ENCODE measurements at places on chromosomes 2 and 18.

- no peak for DNase-seq
Measured at GRCh38 chr18:76621782-76622495, 126.9 kb upstream of the ZNF516 start.

DNA sequence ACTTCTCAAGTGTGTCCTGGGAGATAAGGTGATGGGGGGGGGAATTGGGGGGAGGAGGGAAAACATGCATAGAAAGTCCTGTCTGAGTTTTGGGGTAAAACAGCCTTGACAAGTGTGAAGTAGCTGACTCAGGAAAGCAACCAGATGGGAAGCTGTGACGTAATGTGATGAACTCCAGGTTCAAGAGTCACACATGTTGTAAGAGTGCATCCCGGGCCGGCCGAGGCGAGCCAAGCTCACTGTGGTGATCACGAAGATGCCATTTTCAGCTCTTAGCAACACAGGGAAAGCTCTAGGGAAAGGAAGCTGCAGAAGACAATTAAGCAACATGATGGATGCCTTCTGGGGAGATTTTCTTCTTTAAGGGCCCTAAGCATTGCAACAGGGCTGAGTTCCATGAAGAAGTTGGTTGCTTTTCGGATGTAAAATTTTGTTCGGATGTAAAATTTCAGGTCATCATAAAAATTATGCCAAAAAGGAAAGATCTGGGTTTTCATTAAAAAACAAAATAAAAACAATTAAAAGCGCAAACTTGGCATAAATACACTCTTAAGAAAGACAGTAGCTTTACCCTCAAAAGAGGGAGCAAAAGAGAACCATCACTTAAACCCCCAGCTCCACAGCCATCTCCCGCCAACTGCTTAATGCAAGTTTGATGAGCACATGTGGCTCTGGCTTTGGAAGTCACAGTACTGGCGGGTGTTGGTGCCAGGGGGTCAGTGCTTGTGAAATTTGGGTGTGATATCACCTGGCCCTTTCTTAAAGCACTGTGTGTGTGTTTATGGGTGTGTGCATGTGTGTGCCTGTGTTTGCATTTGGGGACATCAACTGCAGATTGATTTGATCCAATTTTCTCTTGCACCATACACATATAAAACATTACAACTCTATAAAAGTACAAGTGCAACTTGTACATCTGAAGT lies 19.1 kb downstream of the SERTAD2 start:
- DNase-seq, result no peak

DNA sequence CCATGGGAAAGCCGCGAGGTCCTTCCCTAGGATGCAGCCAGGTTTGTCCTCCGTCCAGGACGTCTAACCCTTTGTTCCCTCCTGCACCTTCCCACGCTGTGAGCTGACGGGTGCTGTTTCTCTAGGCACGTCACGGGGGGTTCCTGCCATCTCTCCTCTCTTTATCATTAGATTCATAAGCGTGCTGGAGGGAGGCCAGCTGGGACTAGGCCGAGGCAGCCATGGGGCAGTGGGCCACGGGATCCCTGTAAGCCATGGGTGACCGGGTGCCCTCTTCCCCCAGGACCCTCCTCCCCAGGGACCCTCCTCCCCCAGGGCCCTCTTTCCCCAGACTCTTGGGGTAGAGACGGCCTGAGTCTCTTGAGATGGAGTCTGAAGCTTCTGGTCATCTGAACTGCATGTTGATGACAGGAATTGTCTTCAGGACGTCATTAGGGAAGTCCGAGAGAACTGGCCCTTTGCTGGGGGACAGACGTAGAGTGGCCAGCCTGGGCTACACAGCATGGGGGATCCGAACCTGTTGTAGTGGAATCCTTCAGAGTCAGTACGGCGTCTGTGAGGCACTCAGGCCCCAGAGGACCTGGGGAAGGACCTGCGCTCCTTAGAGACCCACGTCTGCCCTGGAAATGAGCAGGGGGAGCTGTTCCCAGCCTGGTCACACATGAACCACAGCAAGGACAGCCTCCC lies 108.1 kb downstream of the TPO start:
- no peak for DNase-seq

- DNase-seq, result peak; percentile 31
Measured at GRCh38 chr2:42076357-42077225, 28.8 kb downstream of the PKDCC start.

- DNase-seq, result no peak
Measured at GRCh38 chr18:75064513-75064905, 144.4 kb downstream of the PTGR3 start.

GRCh38 chr2:100982431-100982861 lies 19.6 kb upstream of the RPL31 start:
- DNase-seq, result no peak

- DNase-seq, result peak; percentile 75
Measured at GRCh38 chr18:32389858-32390257, 80.8 kb downstream of the GAREM1 start.

GRCh38 chr18:9097349-9097748 lies 5.2 kb upstream of the NDUFV2 start:
- no peak for DNase-seq

GRCh38 chr2:12501469-12502158 lies 215.1 kb upstream of the TRIB2 start:
- no peak for DNase-seq

DNA sequence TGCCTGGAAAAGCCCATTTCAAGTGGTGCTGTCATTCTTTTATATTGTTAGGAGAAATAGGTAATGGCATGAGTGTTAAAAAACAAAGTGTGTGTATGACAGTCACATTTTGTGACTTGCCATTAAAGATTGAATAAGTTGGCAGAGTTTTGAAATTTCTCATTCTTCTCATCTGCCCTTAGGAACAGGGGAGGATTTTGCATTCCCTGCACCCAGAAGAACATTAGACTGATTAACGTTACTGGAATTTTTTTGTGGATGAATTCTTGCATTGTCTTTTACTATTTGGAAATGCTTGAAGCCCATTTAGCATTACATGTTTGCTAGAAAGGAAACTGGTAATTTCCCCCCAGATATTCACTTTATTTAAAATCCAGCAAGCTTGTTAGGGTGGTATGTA lies 162.2 kb downstream of the BABAM2 start:
- no peak for DNase-seq

DNA sequence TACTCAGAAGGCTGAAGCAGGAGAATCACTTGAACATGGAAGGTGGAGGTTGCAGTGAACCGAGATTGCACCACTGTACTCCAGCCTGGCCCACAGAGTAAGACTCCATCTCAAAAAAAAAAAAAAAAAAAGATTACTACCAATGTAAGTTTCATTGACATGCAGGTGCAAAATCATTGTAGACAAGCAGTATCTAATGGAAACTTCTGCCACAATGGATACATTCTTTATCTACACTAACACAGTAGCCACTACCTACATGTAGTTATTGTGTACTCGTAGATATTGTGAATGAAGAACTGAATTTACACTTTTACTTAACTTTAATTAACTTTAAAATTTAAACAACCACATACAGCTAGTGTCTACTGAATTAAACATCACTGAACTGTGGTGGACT lies 10.6 kb downstream of the PPP3R1 start:
- no peak for DNase-seq

DNA sequence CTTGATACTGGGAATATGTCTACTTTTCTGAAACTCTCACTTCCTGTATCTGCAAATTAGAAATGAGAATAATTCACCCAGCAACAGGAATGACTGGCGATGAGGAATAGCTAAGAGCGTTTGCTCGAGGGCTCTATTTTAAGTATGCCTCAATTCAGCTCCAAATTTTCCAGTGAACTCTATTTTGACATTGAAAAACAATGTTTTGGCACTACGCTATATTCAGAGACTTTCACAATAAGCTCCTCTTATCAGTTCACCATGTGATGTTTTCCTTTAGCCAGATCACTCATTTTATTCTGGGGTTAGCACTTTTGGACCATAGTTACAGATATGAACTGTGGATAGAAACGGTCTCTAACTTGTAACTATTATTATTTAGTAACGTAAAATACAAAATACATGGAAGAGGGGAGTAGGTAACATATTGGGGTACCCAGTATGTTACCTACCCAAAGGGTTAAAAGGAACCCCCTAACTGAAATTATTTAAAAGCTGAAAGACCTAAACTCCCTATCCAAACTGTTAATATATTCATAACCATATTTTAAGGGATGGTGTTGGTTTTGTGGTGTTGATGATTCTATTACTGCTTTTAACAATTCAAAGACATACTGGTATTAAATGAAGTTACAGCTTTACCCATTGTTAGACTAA lies 28.1 kb downstream of the SLC40A1 start:
- no peak for DNase-seq

GRCh38 chr2:44570271-44570670 lies 208.5 kb downstream of the CAMKMT start:
- DNase-seq, result no peak

DNA sequence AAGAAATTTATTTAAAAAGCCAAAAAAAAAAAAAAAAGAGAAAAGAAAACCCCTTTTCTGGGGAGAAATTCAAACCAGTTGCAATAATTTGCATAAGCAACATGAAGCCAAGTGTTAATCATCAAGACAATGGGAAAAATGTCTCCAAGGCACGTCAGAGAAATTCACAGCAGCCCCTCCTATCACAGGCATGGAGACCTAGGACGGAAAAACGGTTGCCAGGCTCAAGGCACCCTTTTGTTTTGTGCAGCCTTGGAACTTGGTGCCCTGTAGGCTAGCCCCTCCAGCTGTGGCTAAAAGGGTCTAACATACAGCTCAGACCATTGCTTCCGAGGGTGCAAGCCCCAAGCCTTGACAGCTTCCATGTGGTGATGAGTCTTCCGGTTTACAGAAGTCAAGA lies 509.2 kb upstream of the SOX11 start:
- DNase-seq, result no peak

DNA sequence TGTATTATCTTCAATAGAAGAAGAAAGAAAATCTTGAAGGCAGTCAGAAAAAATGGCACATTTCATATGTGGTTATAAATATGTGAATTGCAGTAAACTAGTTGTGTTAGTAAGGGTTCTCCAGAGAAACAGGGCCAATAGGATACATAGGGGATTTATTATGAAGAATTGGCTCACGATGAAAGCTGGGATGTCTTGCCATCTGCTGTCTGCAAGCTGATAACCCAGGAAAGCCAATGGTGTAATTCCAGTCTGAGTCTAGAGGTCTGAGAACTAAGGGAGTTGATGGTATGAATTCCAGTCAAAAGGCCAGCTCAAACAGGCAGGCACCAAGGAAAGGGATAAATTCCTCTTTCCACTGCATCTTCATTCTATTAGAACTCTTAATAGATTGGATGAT lies 362.4 kb downstream of the KCNJ3 start:
- DNase-seq, result no peak

DNA sequence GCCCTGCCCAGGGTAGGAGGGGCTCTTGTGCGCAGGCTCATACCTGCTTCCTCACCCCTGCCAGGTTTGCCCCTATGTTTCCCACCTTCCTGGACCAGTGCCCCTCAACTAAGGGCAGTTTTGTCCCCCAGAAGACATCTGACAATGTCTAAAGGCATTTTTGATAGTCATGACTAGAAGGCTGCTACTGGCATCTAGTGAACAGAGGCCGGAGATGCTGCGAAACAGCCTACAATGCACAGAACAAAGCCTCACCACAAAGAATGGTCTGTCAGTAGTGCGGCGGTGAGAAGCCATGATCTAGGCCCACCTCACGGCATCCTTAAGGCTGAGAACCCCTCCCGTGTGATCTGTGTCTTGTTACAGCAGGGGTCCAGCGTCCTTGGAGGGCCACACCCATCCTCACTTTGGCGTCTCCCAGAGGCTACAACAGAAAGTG lies 96.0 kb downstream of the TMEM17 start:
- DNase-seq, result no peak

Measured in Calu3 (cell line).